Upper lobe of left lung (tissue), 6 donors: ENCODE measurements at places on chromosomes 5 and 9. TPM values are rescaled to one million over a fixed set of nuclear protein-coding genes. Genes with fewer than 3 reads are reported as not detected.

HMCN2 gene
- 1.2 TPM for total RNA-seq

GABRA1 gene
- not detected for total RNA-seq

KIF4B gene
- not detected for total RNA-seq

PCDHB4 gene
- total RNA-seq, result 2.7 TPM

IL9 gene
- total RNA-seq, result not detected

ZBTB26 gene
- total RNA-seq, result 4.6 TPM

DOCK8 gene
- 83.9 TPM for total RNA-seq

FOXD4L5 gene
- not detected for total RNA-seq

DNA sequence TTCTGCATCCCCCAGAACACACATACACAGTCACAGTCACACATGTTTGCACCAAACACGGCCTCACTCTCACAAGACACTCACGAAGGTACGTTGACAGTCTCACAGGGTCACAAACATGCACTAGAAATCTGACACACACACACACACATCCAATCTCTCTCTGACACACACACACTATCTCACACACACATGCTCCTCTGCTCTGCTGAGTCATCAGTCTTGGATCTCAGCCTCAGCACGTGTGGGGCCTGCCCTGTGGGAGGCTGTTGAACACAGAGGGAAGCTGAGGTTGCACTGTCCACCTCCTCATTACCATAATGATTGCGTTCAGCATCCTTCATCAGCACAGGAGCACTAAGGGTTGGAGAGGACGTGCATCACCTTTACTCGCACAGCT, 188.8 kb downstream of the MTRR start:
- no peak for DNase-seq

GRCh38 chr5:33601881-33602280, 161.1 kb downstream of the TARS1 start:
- DNase-seq, result no peak

DNA sequence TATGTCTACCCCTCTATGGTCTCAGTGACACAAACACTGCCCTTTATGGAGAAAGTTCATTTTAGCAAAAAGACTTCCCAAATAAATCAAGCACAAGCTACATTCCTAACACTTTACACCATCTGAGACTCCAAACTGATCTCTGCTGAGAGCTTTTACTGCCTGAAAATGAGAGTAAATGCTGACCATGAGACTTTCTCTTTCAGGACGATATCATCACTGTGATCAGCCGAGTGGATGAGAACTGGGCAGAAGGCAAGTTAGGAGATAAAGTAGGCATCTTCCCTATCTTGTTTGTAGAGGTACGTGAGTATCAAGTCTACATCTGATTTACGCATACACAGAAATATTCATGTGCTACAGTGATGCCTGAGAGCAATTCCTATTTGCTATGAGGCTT, 67.5 kb downstream of the SH3RF2 start:
- no peak for DNase-seq

- DNase-seq, result no peak
These were observed 50.7 kb downstream of the ICE1 start for GRCh38 chr5:5473226-5473625.

GRCh38 chr5:54703133-54703532, 185.6 kb downstream of the SNX18 start:
- DNase-seq, result no peak

DNA sequence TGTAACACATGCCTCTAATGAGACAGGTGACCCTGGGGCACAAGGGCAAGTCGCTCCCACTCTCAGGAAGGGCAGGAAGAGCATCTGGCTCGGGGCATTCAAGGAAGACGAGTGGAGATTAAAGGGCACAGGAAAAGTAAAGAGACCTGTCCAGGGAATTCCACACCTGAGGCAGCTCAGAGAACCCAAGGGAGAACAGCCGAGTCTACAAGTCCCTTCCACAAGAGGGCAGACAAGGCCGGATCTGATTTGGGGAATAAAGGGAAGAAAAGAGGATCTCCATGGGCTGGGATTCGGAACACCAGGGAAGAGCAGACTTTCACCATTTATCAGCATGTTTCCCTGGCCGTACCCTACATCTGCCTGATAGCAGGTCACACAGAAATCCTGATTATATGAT, 28.1 kb downstream of the GPX3 start:
- DNase-seq, result no peak

GRCh38 chr5:15499528-15500324, at the start of gene FBXL7:
Gene FBXL7 (plus strand): TSS chr5:15500180.
- peak; percentile 94 for DNase-seq

- no peak for DNase-seq
These were observed 41.0 kb downstream of the BASP1 start for GRCh38 chr5:17258431-17258830.
